ENCODE measurements at places on chromosomes 4 and X.

DNA sequence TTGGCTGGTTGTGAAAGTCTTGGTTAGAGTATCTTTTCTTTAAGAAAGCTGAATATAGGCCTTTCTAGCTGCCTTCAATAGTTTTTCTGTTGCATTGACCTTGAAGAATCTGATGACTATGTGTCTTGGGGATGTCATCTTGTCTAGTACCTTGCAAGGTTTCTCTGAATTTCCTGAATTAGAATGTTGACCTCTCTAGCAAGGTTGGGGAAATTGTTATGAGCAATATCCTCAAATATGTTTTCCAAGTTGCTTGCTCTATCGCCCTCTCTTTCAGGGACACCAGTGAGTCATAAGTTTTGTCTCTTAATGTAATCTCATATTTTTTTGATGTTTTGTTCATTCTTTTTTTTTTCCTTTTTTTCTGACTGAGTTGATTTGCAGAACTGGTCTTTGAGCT lies 194.7 kb downstream of the RAB28 start:
- peak; percentile 76 for DNase-seq

DNA sequence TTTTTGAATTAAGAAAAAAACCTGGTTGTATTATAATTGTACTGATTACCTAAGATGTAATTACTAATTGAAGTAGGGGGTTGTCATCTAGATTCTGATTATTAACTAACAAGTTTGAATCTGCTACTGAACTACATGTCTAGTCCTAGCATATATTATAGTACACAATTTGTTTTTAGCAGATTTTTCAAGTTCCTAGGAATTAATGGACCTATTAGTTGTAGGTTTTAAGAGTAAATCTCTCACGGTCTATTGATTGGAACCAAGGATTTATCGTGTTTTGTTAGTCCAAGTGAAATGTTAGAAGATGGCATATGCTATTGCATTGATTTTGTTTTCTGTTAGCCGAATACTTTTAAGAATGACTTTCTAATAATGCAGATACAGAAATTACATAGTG lies 20.8 kb downstream of the PTPN13 start:
- no peak for DNase-seq

DNA sequence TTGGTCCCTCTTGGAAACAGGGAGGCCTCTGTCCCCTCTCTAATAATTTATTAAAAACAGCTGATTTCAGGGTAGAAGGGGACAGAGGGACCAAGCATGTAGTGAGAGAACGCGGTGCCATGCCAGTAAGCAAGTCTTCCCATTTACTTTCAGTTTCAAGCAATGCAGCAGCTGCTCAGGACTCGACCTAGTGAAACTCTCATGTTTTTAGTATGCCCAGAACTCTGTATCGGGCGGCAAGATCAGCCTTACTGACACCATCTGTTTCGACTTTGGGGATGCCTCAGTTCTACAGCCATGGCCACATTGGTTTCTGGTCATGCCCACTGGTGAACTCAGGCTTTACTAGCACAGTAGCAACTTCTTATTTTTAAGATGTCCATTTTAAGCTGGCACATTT lies 40.6 kb downstream of the ZNF81 start:
- DNase-seq: no peak

- peak; percentile 33 for DNase-seq
These were observed 139.4 kb upstream of the BOD1L1 start for GRCh38 chr4:13766761-13767540.

- peak; percentile 8 for DNase-seq
These were observed 2651.6 kb downstream of the ARAP2 start for GRCh38 chr4:33592701-33593100.

DNA sequence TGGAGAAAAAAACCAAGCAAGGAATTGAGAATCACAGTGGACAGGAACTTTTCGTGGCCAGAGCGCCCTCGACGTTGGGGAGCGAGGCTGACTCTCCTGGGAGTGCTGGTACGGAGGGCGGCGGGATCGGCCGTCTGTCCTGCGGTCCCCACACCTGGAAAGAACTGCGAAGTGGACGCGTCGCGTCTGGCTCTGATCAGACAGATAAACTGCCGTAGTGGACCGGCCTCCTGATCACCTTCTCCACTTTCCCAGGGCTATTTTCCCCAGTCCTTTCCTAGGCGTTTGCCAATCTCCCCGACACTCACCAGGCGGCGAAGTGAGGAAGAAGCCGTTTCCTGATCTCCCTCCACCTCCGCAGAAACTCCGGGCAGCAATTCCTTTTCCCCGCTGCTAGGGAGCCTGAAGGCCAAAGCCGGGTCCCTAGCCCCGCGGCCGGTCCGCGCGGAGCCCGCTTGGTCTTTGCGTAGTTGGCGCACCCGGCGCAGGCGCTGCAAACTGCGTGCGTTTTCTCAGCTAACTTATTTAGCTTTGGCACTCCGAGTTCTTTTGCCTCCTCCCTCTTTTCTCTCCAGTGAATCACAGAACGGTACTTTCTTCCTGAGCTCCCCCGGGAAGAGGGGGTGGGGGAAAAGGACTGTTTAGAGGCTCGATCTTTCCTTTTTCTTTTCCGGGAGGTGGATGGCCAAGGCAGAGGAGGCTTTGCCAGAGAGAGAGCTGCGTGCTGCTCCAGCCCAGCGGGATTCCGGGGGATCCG lies at the start of gene ARSJ:
Gene ARSJ (minus strand): TSS at position 500 of the 757 bp plus-strand sequence. CDS start 813 bp downstream, outside the sequence.
- DNase-seq: peak; percentile 89

GRCh38 chr4:158678767-158679166 lies 6.7 kb downstream of the ETFDH start:
- DNase-seq: no peak

DNA sequence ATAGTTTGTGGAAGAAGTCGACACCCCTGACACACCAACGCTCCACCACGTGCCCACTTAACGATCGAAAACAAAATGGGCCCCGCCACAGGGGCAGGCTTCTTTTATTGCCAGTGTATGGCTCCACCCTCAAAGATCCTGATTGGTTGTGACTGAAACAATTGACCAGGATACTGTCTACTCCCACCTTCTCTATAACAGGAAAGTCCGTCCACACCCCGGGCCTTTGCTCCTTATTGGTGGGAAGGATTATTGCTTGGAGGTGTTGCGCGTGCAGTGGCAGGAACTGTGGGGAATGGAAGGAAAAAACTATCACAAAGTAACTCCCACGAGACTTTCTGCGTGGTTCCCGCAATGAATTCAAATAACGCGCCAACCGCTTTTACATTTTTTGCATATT lies at the start of gene USP26:
Gene USP26 (minus strand): TSS at position 79 of the 400 bp plus-strand sequence. CDS start 68,889 bp downstream, outside the sequence.
- DNase-seq: no peak

Measured in fibroblast of pulmonary artery (primary cell).